Foreskin keratinocyte (primary cell): ENCODE measurements at places on chromosomes 11 and 22. TPM values are rescaled to one million over a fixed set of nuclear protein-coding genes. Genes with fewer than 3 reads are reported as not detected.

- no peak for DNase-seq
Observed at GRCh38 chr11:65885808-65886536, 2.3 kb downstream of the FIBP start.

GRCh38 chr11:20213790-20214189 is 53.5 kb upstream of the DBX1 start:
- DNase-seq = no peak

GRCh38 chr22:41951898-41952474 is at the start of gene SMIM45:
Gene SMIM45 (plus strand): TSS chr22:41952150.
- DNase-seq = no peak

DNA sequence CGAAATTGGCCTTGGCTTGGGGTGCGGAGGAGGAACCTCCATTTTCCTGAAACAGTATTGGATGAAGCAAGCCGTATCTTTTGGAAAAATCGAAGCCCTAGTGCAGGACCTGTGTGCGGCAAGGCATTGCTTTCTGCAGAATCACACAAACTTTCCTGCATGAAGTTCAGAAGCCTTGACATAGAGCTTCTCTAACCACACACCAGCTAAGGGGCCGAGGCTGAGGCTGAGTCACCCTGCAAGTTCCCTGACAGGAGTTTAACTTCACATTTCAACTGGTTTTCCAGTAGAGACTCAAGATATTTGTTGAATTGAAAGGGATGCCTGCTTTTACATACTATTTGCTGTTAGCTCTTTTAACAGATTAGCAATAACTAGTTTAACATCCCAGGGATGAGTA is 67.8 kb downstream of the TCF20 start:
- no peak for DNase-seq

Gene CBLIF
- polyA plus RNA-seq = not detected in 2 replicates

- no peak for DNase-seq
Observed at GRCh38 chr11:130819625-130820024, 96.7 kb downstream of the SNX19 start.

Gene NLRP6
- polyA plus RNA-seq = not detected in 2 replicates
